ENCODE measurements at places on chromosomes 5 and 9. TPM values are rescaled to one million over a fixed set of nuclear protein-coding genes. Genes with fewer than 3 reads are reported as not detected.

The CORO2A gene
- total RNA-seq, result 0.95 TPM

The NCS1 gene
- 196 TPM for total RNA-seq

The LCN2 gene
- total RNA-seq, result 0.69 TPM

The SRD5A1 gene
- total RNA-seq, result 4.2 TPM

The OR1J2 gene
- total RNA-seq, result not detected

The TLR4 gene
- total RNA-seq, result 18.1 TPM

The SV2C gene
- not detected for total RNA-seq

The GLDC gene
- 0.52 TPM for total RNA-seq

The TMEM252 gene
- total RNA-seq, result not detected

The PTGS1 gene
- total RNA-seq, result 30.2 TPM

The ARPC5L gene
- 23.4 TPM for total RNA-seq

The PROB1 gene
- 8.9 TPM for total RNA-seq

The EXOSC2 gene
- total RNA-seq, result 18.6 TPM

The CDO1 gene
- 4.1 TPM for total RNA-seq

The CNTNAP3 gene
- 14.2 TPM for total RNA-seq

The TMEM161B gene
- total RNA-seq, result 17.2 TPM

The CTSV gene
- not detected for total RNA-seq

The FRMD3 gene
- 5.1 TPM for total RNA-seq

The GRXCR2 gene
- total RNA-seq, result not detected

The APBA1 gene
- total RNA-seq, result 9.2 TPM

The SPINK13 gene
- total RNA-seq, result not detected

The PCDHA4 gene
- 0.48 TPM for total RNA-seq

The PDE8B gene
- 15.1 TPM for total RNA-seq

The TRMO gene
- total RNA-seq, result 8.7 TPM

The SYK gene
- 13.2 TPM for total RNA-seq

Measured in posterior vena cava (tissue), 2 donors.